ENCODE measurements at places on chromosomes 16 and 17.

DNA sequence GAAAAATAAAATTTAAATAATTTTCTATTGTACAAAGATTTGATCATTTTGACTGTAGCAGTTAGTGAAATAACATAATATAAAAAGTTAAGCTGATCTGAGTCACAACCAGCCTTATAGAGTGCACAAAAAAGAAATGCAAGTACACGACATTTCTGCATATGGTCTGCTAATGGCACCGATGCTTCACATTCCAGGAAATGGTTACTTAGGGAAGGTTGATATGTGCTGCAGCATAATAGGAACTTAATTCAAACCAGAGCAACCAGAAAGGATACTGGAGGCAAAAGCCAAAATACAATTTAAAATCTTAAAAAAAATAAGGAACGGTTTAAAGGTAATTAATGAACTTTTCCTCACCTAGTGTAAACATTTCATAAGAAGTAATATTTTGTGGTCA, 10.0 kb upstream of the CFDP1 start:
- DNase-seq = no peak

DNA sequence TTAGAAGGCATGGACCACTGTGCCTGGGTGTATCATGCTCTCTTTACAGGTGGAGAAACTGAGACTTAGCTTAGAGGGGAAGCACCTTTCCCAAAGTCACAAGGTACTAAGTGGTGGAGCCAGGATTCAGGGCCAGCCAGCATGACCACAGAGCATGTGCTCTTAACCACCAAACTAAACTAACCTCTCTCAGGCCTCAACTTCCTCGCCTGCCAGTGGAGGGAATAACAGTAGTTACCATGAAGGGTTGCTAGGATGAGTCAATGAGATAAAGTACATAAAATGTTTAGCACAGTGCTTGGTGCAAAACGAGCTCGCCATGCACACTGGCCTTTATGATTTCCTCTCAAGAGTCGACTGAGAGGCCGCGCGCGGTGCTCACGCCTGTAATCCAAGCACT, 6.4 kb upstream of the MYO1C start:
- DNase-seq = no peak

DNA sequence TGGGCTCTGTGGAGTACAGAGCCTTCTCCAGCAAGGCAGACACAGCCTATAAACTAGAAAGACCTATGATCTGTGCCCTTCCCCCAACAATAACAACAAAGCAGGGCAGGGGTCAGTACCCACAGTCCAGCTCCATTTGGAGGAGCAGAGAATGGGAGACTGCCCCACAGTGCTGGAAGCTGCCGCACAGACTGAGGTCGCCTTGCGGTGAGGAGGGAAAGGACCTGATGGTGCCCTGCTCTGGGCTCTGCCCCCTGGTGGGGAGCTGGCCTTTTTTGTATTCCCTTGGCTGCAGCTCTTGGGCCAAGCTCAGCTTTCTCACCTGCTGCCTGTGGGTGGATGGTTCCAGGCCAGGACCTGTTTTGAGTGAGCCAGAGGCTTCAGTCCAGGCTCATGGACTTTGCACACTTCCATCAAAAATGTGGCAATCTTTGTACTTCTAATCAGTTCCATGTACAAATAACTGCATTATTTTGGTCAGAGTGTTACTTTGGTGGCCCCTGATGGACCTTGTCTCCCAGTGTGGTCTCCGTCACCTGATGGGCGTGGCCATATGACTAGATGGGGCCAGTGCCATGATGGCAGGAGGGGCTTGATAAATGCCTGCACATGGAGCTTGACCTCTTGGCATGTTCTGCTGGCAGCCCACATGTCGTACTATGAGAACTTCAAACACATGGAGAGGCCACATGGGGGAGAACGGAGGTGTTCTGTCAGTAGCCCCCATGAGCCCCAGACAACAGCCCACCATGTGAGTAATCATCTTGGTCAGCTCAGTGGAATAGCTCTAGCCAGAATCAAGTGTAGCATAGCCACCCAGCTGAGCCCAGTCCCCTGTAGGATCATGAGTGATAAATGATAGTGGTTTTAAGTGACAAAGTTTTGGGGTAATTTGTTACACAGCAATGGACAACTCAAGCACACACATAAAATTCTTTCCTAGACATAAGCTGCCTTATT, 24.2 kb downstream of the B9D1 start:
- DNase-seq = no peak

DNA sequence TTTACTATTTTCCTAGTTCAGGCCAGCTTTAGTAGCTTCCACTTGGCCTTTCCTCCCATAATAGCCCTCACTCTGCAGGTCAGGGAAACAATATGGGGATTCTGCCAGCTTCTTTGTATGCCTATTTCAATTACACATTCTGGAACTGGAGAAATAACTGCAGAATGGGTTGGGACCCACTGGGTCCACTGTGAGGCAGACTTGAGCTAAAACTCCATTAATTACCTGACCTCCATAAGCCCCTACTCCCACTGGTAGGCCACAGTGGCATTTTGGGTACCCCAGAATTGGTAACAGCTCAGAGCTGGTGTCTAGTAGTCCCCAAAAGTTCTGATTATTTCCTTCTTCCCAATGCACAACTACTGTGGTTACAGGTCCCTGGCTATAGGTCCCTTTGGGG, 16.7 kb upstream of the TENT4B start:
- no peak for DNase-seq

DNA sequence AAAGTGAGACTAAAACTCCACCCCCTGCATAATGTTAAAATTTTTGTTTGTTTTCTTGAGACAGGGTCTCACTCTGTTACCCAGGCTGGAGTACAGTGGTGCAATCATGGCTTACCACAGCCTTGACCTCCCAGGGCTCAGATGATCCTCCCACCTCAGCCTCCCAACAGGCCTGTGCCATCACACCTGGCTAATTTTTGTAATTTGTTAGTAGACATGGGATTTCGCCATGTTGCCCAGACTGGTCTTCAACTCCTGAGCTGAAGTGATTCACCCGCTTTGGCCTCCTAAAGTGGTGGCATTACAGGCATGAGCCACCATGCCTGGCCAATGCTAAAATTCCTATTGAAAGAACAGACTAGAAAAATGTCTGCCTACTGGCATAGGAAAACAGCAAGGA, 103.8 kb downstream of the TRIM37 start:
- DNase-seq = no peak

DNA sequence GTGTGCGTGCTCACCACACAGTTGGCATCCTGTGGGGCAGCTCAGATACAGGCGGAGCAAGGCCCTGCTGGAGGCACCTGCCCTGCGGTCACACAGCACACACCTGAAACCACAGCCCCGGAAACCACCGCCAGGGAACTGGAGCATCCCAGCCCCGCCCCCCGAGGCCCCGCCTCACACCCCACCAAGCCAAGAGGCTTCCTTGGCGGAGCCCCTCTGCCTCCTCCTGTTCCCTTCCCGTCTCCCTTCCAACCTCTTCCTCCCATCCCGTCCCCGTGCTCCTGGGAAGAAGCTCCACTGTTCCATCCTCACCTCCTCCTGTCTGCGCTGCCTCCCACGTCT, 205.5 kb downstream of the NTN1 start:
- DNase-seq = no peak

DNA sequence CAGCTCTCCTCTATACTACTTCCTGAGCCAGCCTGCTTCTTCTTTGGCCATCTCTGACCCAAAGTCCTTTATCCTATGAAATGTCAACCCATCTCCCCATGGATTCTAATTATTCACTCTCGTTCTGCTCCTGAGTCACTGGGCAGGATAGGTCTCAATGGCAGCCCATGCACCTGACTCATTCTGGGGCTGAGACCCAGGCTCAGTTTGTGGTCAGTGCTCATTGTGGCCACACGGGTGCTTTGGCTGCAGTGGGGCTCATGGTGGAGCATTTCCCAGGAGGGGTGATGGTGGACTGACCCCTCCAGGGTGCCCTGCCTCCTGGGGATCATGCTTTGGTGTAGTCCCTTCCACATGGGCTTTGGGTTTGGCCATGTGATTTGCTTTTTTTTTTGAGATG, 154.8 kb upstream of the WSCD1 start:
- DNase-seq = no peak

DNA sequence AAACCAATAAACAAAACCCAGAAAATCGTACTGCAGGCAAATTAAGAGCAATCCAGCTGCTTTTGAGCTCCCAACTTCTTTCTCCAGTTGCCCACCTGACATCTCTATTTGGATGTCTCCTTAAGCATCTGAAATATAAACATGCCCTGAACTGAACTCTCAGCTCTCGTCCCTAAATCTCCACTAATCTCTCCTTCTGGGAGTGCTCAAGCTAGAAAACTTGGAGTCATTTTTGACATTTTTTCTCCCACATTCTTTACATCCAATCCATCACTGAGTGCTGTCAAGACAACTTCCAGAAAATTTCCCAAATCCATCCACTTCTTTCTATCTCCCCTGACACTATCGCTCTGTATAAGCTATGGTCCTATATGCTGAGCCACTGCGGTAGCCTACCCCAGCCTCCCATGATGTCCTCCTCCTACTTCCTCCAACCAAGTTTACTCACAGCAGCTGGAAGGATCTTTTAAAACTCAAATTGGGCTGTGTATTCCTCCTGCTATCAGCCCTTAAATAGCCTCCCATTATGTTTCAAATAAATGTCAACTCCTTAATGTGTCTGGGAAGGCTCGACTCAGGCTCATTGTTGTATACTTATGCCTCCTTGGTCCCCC, 53.1 kb downstream of the HS3ST3B1 start:
- no peak for DNase-seq

DNA sequence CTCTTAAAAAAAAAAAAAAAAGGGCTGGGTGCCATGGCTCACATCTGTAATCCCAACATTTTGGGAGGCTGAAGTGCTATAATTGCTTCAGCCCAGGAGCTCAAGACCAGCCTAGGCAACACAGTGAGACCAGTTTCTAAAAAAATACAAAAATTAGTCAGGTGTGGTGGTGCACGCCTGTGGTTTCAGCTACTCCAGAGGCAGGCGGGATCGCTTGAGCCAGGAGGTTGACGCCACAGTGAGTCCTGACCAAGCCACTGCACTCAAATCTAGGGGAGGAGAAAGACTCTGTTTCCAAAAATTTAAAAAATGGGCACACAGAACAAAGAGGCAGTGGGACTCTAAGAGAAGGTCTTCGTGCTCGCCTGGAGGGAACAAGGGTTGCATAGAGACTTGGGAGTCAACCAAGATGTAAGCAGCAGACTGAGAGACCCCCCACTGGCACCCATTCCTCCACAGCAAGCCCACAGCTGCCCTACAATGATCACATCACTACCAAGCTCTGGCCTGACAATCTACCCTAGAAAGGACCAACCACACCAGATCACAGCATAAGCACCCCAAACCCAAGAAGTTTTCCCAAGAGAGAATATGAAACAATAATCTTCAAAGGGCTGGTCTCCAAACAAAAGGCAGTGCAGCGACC, 121.6 kb downstream of the ANKRD11 start:
- no peak for DNase-seq

DNA sequence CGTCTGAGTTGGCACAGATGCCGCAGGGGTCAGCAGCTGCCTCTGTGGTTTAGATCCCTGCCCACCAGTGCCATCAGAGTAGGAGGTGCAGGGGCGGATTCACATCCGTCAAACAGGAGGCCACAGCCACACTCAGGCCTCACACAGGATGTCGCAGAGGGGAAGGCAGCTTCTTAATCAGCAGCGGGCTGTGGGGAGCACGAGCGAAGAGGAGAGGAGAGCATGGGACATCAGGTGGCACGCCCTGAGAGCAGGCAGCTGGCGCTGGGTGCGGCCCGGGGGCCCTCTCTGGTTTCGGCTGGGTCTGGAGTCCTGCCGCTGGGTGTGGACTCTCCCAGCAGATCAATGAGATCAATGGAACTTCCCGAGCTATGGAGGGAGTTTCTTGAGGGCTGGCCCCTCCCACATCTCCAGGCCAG, 9.6 kb downstream of the LLGL2 start:
- no peak for DNase-seq

- no peak for DNase-seq
These were observed 337.2 kb downstream of the CDH11 start for GRCh38 chr16:64784635-64785034.

GRCh38 chr17:4229627-4230541, 33.9 kb downstream of the ANKFY1 start:
- DNase-seq = peak; percentile 15

GRCh38 chr17:80981062-80981902, 10.4 kb upstream of the CHMP6 start:
- DNase-seq = no peak

- DNase-seq = no peak
These were observed 58.1 kb upstream of the CRISPLD2 start for GRCh38 chr16:84761448-84762368.

GRCh38 chr16:87762620-87763019, 3.2 kb downstream of the KLHDC4 start:
- DNase-seq = no peak

DNA sequence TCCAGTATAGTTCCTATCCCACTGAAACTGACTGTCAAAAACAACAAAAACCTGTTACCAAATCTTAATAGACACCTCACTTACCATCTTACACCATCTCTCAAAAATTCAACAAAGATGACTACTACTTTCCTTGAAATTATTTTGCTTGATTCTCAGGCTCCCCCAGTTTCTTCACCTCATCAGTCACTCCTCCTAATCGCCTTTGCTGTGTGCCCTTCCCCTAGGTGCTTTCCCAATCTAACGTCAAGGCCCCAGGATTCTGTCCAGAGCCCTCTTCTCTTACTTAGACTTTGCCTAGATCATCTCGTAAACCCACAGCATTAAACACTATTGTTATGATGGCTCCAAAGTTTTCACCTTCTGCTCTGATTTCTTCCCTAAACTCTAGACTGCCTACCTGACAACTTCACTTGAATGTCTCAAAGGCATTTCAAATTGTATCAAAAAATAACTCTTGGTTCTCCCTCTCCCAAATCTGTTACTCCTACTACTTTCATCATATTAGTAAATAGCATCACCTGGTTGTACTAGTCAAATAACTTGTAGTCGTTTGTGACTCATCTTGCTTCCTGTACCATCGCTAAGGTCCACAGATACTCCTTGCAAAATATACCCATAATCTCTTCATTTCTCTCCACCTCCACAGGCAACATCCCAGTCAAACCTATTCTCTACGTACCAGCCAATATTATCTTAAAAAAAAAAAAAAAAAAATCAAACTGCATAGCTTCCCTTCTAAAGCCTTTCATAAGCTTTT, 18.0 kb downstream of the C16orf87 start:
- no peak for DNase-seq

DNA sequence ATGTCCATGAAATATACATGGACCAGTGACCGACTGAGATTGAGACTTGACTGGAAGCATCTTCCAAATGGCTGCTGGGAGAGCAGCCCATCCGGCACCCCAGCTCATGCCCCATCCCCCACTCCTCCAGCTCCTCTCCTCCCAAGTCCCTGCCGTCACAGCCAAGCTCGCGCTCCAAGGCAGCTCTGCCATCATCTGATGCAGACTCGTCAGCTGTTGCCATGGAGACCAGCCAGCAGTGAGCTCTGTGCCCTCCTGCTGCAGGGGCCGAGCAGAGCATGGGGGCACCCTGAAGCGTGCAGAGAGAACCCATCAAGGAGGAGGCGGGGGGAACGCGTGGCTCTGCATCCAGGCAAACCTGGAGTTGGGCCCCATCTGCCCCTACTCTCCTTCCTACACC, 74.5 kb upstream of the TNRC6C start:
- DNase-seq = no peak

GRCh38 chr16:81497690-81498089, 53.1 kb downstream of the CMIP start:
- no peak for DNase-seq

- DNase-seq = no peak
These were observed 18.1 kb downstream of the CACNA1H start for GRCh38 chr16:1171001-1171400.
